ENCODE measurements at places on chromosomes 4 and X.

DNA sequence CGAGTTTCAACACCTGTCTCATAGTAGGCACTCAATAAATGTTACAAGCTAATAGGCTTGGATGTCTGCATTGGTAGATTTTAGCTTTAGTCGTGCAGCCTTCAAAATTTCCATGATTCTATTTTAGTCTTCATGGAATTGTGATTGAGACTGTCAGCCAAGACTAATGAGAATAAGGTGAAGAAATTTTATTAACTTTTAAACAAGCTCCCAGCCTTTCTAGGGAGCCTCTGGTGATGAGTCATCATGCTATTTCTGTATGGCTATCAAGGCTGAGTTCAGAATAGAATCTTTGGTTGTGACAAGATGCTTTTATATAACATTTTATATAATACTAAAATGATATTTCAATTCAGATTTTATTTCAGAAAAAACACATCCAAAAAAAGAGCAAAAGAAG is 685.8 kb downstream of the GABRG1 start:
- no peak for DNase-seq

- no peak for DNase-seq
Measured at GRCh38 chr4:129113919-129114318, 18.0 kb downstream of the C4orf33 start.

DNA sequence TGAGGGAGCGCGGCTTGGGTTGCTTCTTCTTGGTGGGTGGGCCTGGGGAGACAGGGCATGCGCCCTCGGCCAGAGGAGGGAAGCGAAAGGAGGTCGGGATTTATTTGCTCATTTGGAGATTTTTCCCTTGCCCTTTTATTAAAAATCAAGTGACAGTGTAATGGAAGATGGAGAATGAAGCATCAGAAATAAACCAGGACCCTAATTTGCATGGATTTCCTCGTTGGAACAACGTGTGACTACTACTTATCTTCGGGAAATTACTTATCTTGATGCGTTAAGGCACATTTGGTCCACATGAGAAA is 709 bp upstream of the CLOCK start:
- no peak for DNase-seq

- DNase-seq = no peak
Measured at GRCh38 chr4:1964443-1964842, 44.3 kb downstream of the NELFA start.

GRCh38 chr4:181770971-181771370 is 472.2 kb upstream of the TENM3 start:
- no peak for DNase-seq

- DNase-seq = no peak
Measured at GRCh38 chr4:123415977-123416376, 19.4 kb downstream of the SPRY1 start.

- no peak for DNase-seq
Measured at GRCh38 chr4:14130551-14130950, 503.0 kb upstream of the BOD1L1 start.

DNA sequence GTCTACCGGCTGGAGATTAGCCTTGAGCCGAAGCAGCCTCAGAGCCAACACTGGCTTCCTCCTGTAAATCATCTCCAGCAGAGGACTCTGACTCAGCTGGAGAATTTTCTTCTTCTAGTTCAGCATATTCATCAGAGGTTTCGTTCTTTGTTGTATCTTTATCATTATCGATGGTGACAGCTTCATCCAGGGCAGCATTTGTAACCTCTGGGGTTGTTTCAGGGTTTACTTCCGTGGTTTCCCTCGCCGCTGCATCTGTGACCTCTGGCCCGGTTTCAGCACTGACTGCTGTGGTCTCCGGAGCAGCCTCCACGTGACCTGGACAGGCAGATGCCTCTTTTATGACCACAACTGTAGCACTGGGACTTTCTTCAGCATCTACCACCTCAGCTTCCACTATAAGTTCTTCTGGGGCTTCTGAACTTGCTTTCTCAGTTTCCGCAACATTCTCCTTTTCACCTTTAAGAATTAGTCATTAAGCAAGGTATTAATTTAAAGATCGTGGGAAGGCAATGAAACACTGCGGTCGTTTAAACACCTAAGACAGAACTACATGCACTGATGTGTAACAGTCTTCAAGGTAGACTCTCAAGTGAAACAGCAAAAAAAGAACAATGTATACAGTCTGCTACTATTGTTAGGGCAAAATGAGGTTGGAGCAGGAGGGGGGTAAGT is 13.3 kb downstream of the MGARP start:
- peak; percentile 66 for DNase-seq

DNA sequence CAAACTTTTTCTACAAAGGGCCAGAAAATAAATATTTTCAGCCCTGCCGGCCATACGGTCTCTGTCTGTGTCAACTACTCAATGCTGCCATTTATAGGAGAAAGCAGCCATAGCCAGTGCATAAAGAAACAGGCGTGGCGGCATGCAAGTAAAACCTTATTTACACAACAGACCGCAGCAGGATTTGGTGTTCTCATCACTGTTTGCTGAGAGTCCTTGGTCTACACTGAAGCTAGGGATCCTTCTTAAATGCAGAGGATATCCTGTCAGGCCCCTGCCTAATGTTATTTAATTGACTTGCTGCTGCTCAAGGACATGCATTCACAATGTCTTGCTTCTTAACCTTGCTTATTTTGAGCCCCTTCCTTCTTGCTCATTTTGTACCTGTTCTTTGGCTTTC is 54.7 kb downstream of the CPE start:
- no peak for DNase-seq

DNA sequence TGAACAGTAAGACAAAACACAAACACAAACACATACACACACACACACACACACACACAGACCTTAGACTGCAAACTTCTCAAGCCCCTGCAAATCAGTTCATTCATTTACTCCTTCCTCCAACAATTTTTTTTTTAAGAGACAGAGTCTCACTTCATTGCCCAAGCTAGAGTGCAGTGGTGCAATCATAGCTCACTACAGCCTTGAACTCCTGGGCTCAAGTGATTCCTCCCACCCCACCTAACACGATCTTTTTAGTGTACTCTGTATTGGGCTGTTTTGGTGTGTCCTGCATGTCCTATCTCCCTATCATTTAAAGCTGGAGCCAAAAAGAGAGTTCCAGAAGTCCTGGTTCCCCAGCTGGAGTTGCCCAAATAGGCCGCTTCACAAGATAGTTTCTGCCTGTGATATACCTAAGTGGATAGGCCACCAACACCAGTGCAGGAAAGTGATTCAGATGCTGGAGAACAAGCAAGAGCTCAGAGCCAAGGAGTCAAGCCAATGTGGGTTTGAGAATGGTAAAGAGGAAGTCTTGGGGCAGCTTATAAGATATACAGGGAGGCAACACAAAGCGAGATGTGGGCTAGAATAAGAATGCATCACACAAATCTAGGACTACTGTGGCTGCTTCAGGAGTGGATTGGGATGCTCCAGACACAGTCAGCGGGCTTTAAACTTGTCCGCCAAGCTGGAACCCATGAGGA is 85.4 kb upstream of the RAPGEF2 start:
- DNase-seq = no peak

- DNase-seq = no peak
Measured at GRCh38 chr4:173211222-173211621, 42.6 kb downstream of the GALNT7 start.

DNA sequence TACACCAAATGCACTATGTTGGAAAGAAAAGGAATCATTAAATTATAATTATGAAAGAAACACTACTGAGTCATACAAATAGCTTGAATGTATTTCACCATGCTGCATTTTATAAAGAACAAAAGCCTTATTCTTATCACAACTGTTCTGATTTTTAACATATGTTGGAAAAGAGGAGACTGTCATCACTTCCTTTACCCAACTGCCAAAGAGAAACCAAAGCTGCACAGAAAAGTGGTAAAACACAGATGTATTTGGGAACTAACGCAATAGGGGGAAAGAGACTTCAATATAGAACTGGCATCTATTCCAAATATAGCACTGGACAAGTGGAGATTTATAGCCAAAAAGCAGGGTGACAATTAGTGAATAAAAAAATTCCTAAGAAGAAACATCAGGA is 181.0 kb downstream of the SPANXN3 start:
- DNase-seq = no peak

Measured in endodermal cell (in vitro differentiated cells).